ENCODE measurements at places on chromosomes 4 and X.

DNA sequence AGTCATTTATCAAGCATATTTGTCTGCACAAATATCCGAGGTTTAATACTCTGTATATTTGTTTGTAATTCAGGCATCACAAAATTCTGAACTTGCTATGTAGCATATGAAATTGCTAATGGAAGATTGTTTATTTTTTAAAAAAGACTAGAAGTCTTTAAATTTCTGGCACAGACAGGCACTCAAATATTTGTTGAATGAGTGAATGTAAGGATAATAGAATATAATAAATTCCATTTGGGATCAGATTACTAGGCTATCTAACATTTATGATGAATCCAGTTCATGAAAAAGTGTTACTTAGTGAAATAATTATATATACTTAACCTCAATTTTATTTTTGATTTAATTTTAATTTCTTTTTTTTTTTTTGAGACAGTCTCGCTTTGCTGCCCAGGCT lies 30.4 kb upstream of the TEC start:
- H3K27me3 ChIP-seq = no peaks in the 10 kb centered on the region
- no peaks in the 10 kb centered on the region for H3K4me1 ChIP-seq
- H3K36me3 ChIP-seq = no peaks in the 10 kb centered on the region
- H3K27ac ChIP-seq = no peak overlapping the region

GRCh38 chrX:40996886-40997530 lies 88.2 kb upstream of the USP9X start:
- H3K36me3 ChIP-seq = no peaks in the 10 kb centered on the region
- H3K27ac ChIP-seq = no peak overlapping the region
- DNase-seq = no peak
- no peaks in the 10 kb centered on the region for H3K27me3 ChIP-seq
- H3K4me3 ChIP-seq = no peak overlapping the region
- H3K4me1 ChIP-seq = no peaks in the 10 kb centered on the region

DNA sequence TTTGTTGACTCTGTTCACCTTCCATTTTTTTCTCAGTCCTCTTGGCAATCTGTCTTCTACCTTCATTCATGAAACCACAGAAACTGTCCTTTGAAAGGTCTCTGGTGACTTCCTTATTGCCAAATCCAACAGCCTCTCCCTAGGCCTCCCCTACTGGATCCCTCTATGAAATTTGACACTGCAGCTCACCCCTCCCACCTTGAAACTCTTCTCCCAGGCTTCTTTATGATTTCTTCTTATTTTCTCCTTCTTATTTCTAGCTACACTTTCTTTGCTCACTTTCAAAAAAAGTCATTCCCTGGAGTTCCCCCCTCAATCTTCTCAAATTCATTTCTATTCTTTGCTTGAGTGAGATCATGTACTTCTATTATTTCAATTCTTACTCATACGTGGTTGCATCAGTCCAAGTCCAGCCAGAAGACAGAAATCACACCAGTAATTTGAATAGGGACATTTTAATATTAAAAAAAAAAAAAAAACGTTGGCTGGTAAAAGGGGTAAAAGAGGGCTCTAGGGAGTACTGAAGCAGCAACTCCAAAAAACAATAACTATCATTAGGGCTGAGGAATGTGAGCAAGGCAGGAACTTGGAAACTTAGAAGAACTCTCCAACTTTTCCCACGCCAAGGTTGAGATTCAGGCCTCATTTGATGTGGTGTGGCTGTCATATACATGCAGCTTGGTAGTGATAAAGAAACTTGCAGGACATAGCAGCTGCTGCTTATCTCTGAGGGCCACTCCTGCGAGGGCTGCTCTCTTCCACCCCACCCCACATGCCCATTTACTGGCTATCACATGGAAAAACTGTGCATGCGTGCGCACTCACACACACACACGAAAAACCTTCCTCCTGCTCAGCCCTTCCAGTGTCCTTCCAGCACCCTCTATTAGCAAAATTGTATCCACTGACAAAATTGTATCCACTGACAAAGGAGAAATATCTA lies 169.8 kb upstream of the GALNT7 start:
- no peaks in the 10 kb centered on the region for H3K27me3 ChIP-seq
- no peaks in the 10 kb centered on the region for H3K36me3 ChIP-seq
- no peaks in the 10 kb centered on the region for H3K4me1 ChIP-seq
- H3K4me3 ChIP-seq = no peak overlapping the region
- H3K27ac ChIP-seq = no peak overlapping the region

DNA sequence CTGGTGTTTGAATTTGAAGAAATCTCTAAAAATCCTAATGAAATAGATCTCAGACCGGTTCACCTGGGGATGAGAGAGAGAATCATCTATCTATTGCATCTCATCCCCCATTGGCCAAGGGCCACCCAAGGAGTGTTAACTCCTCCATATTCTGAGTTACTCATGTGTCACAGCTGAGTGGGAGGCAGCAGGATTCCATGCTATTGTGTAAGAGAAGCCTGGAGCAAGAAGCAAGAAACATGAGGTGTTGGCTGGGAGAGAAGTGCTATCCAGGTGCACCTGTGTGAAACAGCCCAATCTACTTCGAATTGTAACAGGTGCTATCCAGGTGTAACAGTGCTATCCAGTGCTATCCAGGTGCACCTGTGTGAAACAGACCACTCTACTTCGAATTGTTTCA lies 150.3 kb upstream of the MAOA start:
- H3K27ac ChIP-seq = no peak overlapping the region
- no peaks in the 10 kb centered on the region for H3K36me3 ChIP-seq
- no peak overlapping the region for H3K4me3 ChIP-seq
- H3K27me3 ChIP-seq = no peaks in the 10 kb centered on the region
- no peak for DNase-seq
- no peaks in the 10 kb centered on the region for H3K4me1 ChIP-seq

DNA sequence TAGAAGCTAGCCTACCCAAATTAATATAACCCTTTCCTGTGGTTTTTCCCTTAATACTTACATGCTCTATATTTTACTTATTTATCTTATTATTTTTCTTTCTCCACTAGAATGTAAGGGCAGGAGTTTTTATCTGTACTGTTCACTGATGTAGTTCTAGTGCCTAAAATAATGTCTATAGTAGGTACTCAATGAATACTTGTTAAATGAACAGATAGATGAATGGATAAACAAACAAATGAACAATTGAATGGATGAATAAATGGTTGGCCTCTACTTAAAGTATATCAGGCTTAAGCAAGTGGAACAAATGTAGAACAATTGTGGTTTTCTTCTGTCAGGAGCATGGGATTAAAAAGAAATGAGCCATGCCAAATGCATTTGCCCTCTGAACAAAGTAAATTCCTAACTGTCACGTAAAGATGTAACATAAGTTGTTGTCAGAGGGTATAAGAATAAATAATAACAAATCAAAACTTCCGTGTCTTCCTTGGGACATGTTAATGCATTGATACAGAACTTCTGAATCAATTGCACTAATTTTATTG lies 54.1 kb downstream of the SYTL5 start:
- no peak overlapping the region for H3K4me3 ChIP-seq
- no peaks in the 10 kb centered on the region for H3K4me1 ChIP-seq
- no peak overlapping the region for H3K27ac ChIP-seq
- no peaks in the 10 kb centered on the region for H3K36me3 ChIP-seq
- DNase-seq = no peak

GRCh38 chr4:114911111-114911510 lies 202.3 kb downstream of the NDST4 start:
- H3K4me1 ChIP-seq = no peaks in the 10 kb centered on the region
- H3K36me3 ChIP-seq = no peaks in the 10 kb centered on the region
- no peak for DNase-seq
- H3K4me3 ChIP-seq = no peak overlapping the region
- H3K27ac ChIP-seq = no peak overlapping the region
- H3K27me3 ChIP-seq = no peaks in the 10 kb centered on the region

- H3K27ac ChIP-seq = peak overlapping the region; percentile 41
- H3K27me3 ChIP-seq = no peaks in the 10 kb centered on the region
- no peak for DNase-seq
Measured at GRCh38 chrX:121191779-121192178, 144.4 kb downstream of the GLUD2 start.

- H3K4me3 ChIP-seq = no peak overlapping the region
- no peaks in the 10 kb centered on the region for H3K4me1 ChIP-seq
- no peaks in the 10 kb centered on the region for H3K27me3 ChIP-seq
- DNase-seq = no peak
- no peaks in the 10 kb centered on the region for H3K36me3 ChIP-seq
- H3K27ac ChIP-seq = no peak overlapping the region
Measured at GRCh38 chrX:106401965-106402559, 209.7 kb upstream of the RADX start.

DNA sequence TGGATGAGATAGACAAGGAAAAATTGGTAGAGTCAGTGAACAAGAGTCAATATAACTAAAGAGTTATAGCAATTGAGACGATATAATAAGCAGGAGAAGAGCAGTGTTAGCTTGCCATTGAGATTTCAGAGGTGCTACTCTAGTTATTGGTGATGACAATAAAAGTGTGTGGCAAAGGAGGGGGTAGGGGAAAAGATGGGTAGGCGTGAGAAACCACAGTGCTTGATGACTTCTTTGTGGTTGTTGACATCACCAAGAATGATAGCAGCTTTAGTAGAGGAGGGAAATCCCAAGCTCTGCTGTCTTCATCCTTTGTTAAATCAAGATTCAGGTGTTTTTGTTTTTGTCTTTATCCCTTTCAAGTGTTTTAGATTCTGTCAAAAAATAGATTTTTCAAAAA lies 179.9 kb upstream of the PPP3CA start:
- no peak overlapping the region for H3K27ac ChIP-seq
- DNase-seq = no peak
- H3K4me3 ChIP-seq = no peak overlapping the region
- no peaks in the 10 kb centered on the region for H3K36me3 ChIP-seq

- no peak for DNase-seq
- H3K27me3 ChIP-seq = no peaks in the 10 kb centered on the region
- no peak overlapping the region for H3K4me3 ChIP-seq
- peaks cover 14% of the 10 kb centered on the region for H3K4me1 ChIP-seq
Measured at GRCh38 chr4:181860668-181861067, 382.5 kb upstream of the TENM3 start.

GRCh38 chrX:150871341-150871811 lies 27.1 kb downstream of the CD99L2 start:
- H3K27ac ChIP-seq = no peak overlapping the region
- no peak for DNase-seq
- no peaks in the 10 kb centered on the region for H3K4me1 ChIP-seq
- H3K36me3 ChIP-seq = no peaks in the 10 kb centered on the region
- H3K27me3 ChIP-seq = no peaks in the 10 kb centered on the region
- H3K4me3 ChIP-seq = no peak overlapping the region

GRCh38 chrX:109822861-109823260 lies 89.8 kb upstream of the ACSL4 start:
- H3K27ac ChIP-seq = no peak overlapping the region
- H3K4me1 ChIP-seq = no peaks in the 10 kb centered on the region
- H3K36me3 ChIP-seq = no peaks in the 10 kb centered on the region
- H3K27me3 ChIP-seq = no peaks in the 10 kb centered on the region
- no peak for DNase-seq

- H3K4me1 ChIP-seq = no peaks in the 10 kb centered on the region
- DNase-seq = no peak
- no peaks in the 10 kb centered on the region for H3K27me3 ChIP-seq
- no peaks in the 10 kb centered on the region for H3K36me3 ChIP-seq
- no peak overlapping the region for H3K27ac ChIP-seq
- H3K4me3 ChIP-seq = no peak overlapping the region
Measured at GRCh38 chr4:40254608-40255392, 58.0 kb downstream of the RHOH start.

GRCh38 chrX:25733148-25733547 lies 405.0 kb upstream of the MAGEB18 start:
- no peaks in the 10 kb centered on the region for H3K4me1 ChIP-seq
- H3K36me3 ChIP-seq = no peaks in the 10 kb centered on the region
- H3K27me3 ChIP-seq = no peaks in the 10 kb centered on the region
- H3K27ac ChIP-seq = no peak overlapping the region
- no peak overlapping the region for H3K4me3 ChIP-seq
- no peak for DNase-seq

DNA sequence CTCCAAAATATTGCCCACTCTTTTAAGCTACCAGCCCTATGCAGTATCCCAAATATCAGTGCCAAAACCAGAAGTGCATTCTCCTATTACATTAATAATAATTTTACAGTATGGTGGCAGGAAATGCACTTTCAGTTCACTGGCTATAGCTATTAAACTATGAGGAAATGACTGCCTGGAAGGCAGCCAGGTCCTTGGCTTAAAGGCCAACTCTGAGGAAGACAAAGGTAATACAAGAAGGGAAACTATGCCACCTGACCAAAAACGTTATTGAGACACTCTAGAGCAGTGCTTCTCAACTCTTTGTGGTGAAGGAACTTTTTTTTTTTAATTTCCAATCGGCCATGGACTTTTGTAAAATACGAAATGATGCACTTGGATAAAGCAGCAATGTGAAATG lies 133.6 kb upstream of the VAMP7 start:
- peaks cover 8% of the 10 kb centered on the region for H3K4me1 ChIP-seq
- no peaks in the 10 kb centered on the region for H3K36me3 ChIP-seq
- no peaks in the 10 kb centered on the region for H3K27me3 ChIP-seq
- no peak for DNase-seq

GRCh38 chrX:106201502-106202178 lies 33.5 kb downstream of the PWWP3B start:
- no peaks in the 10 kb centered on the region for H3K36me3 ChIP-seq
- no peak overlapping the region for H3K4me3 ChIP-seq
- no peaks in the 10 kb centered on the region for H3K4me1 ChIP-seq
- no peak for DNase-seq

DNA sequence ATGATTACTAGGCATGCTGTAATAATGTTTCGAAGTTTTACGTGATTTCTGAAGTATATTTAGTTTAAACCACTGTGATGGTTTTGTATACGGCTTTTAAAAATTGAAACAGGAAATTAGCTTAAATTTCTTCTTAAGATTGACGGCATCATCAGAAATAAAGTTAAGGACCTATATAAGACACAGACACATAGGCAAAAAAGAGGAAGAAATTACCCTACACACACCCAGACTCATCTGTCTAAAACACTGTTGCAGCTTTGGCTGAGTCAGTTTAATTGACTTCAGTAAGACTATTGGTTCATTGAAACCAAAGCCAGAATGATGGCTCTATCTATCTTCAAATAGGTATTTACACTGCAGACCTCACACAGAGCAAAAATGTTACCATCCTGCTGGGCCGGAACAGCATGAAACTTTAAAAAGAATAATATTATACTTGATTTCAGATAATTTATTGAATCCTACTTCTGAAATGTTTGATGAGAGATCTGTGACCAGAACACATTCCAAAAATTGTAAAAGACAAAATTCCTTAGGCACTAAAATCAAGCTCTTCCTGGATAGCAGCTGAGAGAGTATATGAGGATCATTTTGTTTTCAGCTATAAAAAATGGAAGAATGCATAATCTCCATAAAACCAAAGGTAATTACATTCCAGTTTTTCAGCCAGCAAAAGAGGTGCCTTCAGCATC lies 4.5 kb downstream of the HHIP start:
- H3K27ac ChIP-seq = no peak overlapping the region
- no peak for DNase-seq
- H3K4me1 ChIP-seq = no peaks in the 10 kb centered on the region
- no peaks in the 10 kb centered on the region for H3K27me3 ChIP-seq
- no peak overlapping the region for H3K4me3 ChIP-seq

All from testis (tissue), 5 donors.